ENCODE measurements at places on chromosomes 6 and 20.

- no peak for DNase-seq
Observed at GRCh38 chr6:23951691-23952090, 174.3 kb upstream of the NRSN1 start.

GRCh38 chr20:56431471-56431870 is 19.4 kb downstream of the CASS4 start:
- no peak for DNase-seq

- no peak for DNase-seq
Observed at GRCh38 chr6:39411465-39411864, 89.0 kb upstream of the KCNK16 start.

GRCh38 chr6:132566404-132566803 is 3.7 kb upstream of the TAAR6 start:
- DNase-seq: no peak

DNA sequence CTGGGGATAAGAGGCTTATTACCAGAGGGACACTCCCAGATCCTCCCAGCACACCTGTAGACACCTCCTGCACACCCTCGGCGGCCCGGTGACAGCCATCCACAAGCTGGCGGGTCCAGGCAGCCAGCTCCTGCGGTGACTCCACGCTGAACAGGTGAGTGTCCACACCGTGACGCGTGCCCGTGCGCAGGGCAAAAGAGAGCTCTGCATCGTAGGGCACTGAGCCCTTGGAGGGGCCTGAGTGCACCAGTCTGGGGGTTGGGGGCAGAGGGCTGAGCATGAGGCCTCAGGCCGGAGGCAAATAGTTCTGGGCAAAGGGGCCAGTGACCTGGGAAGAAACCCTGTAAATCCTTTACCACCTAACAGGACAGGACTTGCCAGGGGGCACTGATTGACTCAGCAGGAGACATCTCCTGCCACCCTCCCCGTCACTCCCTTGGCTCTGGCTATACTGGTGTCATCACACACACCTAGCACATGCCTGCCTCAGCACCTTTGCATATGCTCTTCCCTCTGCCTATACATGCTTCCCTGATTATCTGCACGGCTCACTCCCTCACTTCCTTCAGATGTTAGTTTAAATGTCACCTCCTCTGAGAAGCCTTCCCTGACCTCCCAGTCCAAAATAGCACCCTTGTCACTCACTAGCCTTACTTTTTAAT is 8.9 kb upstream of the CDK5RAP1 start:
- DNase-seq: no peak

GRCh38 chr20:237929-238328 is 10.9 kb downstream of the DEFB129 start:
- DNase-seq: no peak

DNA sequence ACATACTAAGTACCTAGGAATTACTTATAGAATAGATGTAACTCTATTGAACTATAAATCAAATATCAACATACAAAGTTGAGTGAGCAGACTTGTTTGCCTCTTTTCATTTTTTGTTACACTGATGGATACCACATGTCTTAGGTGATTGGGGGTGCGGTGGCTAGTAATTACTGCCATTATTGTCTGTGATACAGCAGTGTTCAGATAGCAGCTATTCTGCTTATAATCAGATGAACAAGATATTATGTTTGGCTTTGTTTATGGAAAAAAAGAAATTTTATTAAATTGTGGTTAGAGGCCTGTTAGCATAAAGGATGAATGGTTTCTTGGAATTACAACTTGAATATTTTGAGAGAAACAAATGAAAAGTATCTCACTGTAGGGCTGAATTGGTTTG is 55.9 kb downstream of the KCNQ5 start:
- DNase-seq: no peak

GRCh38 chr6:15550546-15551123 is 112.2 kb downstream of the DTNBP1 start:
- no peak for DNase-seq

DNA sequence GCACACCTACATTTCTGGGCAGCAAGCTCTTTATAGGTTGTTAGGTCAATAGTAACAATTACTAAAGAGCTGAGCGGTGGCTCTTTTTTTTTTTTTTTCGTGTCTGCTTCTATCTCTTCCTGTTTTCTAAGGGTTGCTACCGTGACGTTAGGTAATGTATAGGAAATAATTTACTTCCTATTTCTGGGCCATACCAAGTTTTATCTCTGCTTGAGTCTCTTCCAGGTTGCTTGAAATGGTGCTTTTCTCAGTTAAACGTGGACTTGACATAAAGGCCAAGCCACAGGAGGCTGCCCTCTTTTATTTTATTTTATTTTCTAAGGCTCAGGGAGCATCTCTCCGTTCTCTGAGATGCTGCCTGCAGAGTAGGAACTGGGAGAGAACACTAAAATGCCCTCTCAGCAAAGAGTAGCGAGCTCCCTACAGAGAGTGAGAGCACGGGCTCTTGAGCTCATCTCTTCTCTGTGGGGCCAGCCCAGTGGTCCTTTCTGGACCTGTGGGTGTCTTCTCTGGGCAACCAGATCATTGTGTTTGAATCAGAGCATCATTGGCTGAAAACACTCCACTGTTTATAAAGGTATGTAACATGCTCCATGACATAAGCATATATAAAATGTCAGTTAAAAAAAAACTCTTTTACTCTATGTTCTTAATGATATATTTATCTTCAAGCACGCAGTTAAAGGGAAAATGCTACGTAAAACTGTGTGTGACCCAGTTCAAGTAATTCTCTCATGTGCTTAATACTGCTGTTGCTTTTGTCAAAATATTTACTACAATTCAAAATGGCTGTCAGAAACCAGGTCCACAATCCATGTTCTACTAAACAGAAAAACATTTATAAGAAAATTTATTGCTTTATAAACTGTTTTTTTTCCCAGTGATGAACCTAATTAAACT is at the start of gene ZNF831:
Gene ZNF831 (plus strand): TSS at position 191 of the 900 bp plus-strand sequence. CDS start 27,199 bp downstream, outside the sequence.
- DNase-seq: peak; percentile 22

DNA sequence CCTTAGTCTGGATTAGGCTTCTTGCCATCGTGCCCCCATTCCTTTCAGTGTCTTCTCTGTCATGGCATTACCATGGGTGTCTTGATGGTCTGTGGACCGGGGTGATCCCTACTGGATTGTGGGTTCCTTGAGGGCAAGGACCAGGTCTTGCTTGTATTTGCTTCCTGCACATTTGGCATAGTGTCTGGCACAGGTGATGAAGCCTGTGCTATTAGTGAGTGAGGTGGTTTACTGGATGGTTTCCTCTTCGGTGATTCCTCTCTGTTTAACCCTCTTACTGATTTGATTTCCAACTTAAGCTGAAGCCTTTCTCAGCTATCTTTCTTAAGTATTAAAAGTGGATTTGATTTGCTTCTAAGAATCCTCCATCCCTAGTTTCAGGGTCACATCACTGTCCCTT is 162.3 kb downstream of the GRM1 start:
- DNase-seq: no peak

GRCh38 chr20:47274401-47275108 is 81.9 kb downstream of the ZMYND8 start:
- peak; percentile 42 for DNase-seq

All from stimulated activated naive B cell treated with anti-CD40 and anti-IgM and Interleukin-4, amounts not matched to agents 10 μg/mL and 1 μg/mL and 100 μg/mL, for 72 hours (primary cell).